ENCODE measurements at places on chromosomes 5 and 9.

- no peak for DNase-seq
Observed at GRCh38 chr5:158951436-158952247, 148.1 kb downstream of the EBF1 start.

DNA sequence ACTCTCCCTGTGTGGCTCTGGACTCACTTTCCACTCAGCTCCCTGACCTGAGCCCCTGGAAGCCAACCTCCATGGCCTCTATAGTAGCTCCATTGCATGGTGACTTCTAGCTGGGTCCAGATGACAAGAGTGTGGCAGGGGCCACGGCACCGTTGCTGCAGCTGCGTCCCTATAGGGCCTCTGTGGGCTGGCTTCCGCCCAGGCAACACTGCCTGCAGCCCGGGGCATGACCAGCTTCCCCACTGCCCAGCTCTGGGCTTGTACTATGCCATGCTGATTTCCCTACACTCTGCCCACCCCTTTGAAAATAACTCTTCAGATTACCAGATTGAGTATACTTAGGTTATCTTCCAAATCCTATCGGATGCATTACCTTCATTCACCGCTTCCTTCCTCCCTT, 73.8 kb upstream of the NEURL1B start:
- no peak for DNase-seq

DNA sequence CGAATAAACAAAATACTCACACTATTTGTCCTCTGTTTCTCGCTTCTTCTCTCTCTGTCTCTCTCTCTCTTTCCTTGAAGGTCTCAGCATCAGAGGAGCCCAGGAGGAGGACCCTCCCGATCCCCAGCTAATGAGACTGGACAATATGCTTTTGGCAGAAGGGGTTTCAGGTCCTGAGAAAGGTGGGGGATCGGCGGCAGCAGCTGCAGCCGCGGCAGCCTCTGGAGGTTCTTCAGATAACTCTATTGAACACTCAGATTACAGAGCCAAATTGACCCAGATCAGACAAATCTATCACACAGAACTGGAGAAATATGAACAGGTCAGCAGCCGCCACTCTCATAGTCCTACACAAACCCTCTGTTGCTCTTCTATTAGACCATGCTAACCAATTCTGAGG, 168.4 kb downstream of the PBX3 start:
- no peak for DNase-seq

GRCh38 chr5:164139423-164139822, 634.0 kb downstream of the MAT2B start:
- no peak for DNase-seq

DNA sequence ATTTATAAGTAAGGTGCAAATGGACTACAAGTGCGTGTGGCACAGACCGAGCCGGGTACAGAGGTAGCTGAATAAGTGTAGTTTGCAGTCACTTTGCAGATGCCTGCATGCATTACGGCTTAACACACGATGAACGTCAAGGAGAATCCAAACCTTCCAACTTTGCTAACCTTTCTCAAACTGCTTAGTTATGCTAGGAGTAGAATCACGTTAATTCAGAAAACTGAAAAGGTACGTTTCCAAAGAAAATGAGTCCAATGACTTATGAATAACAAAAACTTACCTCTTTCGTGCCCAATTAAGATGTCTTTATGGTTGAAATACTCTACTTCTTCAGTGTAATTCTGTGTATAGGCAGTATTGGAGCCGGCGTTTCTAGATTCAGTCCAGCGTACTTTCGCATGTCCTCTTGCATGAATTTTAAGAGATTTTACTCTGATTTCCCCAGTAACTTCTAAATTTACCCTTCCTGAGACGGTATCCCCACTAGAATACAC, 539 bp downstream of the ARRDC3 start:
- no peak for DNase-seq

DNA sequence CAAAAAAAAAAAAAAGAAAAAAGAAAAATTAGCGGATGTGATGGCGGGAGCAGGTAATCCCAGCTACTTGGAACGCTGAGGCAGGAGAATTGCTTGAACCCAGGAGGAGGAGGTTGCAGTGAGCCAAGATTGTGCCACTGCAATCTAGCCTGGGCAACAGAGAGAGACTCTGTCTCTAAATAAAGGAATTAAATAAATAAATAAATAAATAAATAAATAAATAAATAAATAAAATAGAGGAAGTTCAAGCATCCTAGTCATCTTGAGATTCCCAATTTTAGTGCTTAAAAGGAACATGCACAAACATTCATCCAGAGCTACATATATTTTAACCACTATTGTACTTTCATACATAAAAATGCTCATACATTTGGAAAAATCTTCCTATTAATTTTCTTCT, 61.2 kb upstream of the GABRA1 start:
- DNase-seq = no peak

- peak; percentile 80 for DNase-seq
Observed at GRCh38 chr5:133977858-133978257, 9.4 kb upstream of the C5orf15 start.

DNA sequence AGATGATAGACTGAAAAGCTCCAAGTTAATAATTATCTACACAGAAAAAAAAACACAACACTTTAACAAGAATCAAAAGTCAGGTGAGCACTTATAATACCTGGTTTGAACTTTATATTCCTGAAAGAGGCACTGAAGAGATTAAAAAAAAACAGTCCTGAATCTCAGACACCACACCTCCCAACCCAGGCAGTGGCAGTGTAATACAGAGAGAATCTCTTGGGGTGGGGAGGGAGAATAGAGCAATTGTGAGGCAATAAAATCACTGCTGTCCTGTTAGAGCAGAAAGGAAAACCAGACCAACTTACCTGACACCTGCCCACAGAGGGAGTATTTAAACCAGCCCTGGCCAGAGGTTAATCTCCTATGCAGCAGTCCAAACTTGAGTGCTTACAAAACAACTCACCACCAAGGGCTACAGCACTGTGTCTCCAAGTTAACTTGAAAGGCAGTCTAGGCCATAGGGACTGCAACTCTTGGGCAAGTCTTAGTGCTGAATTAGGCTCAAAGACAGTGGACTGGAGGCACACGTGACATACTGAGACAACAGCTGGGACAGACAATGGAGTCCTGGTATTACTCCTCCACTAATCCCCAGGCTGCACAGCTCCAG, 54.2 kb downstream of the SLCO4C1 start:
- no peak for DNase-seq

- DNase-seq = peak; percentile 90
Observed at GRCh38 chr9:110536822-110537221, 42.7 kb downstream of the SVEP1 start.

- peak; percentile 25 for DNase-seq
Observed at GRCh38 chr9:91534374-91534773, 110.7 kb upstream of the NFIL3 start.

- DNase-seq = no peak
Observed at GRCh38 chr9:96178153-96178552, 123.8 kb downstream of the HSD17B3 start.

DNA sequence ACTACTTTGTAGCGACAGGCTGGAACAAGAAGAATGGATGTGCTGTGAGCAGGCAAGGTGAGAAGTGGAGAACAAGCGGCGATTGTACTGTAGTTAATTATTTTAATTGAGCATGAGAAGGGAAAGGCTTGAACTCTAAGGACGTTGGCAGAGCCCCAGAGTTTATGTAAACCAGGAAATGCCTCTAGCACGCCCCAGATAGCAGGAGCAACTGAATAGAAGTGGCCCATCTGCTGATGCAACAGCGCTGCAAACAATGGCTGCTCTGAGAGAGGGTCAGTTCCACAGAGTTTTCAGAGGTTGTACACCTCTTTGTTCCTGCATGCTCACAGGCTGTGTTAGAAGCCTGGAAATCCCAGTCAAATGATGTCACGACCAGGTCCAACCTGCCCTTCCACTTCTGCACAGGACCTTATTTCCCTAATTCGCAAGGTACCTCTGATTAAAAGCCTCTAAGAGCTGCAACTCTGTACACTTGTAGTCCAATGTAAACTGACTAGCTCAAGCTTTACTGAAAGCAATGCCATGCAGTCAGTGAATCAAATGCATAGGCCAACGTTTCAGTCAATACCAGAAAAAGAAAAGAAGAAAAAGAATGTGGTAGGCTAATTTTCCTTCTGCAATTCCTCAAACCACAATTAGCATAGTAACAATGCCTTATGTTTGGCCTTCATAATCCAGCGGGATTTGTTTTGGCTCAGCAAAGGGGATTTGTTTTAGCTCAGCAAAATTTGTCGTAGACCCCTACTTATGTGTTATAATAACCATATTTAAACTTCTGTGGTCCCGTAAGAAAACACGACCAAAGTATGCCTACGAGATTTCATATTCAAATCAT, 119.6 kb upstream of the RETREG1 start:
- DNase-seq = peak; percentile 78

GRCh38 chr9:123834889-123835562, 94.9 kb downstream of the DENND1A start:
- DNase-seq = peak; percentile 53

DNA sequence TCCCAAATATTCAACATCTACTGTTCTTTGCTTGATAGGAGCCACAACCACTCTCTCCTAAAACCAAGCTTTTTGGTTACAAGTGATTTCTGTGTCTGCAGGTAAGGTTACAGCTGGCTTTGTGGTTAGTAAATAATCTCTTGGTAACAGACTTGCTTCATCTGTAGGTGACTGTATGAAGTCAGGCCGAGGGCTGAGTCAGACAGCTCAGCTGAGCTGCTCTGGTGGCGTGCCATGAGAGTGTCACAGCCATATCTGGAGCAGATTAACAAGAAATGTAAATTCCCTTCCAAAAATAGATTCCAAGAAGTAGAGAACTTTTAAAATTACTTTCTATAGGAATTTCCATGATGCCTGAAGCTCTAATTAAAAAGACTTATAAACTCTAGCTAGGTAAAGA, 23.7 kb upstream of the TAS2R1 start:
- DNase-seq = peak; percentile 93

Data from AG10803 (cell line).